T-cell (primary cell): ENCODE measurements at places on chromosomes 3 and 15.
A peak's percentile ranks its signal among the peaks of the same experiment; 100 is the strongest.

GRCh38 chr3:102866845-102867244 is 432.0 kb downstream of the ZPLD1 start:
- DNase-seq: no peak

DNA sequence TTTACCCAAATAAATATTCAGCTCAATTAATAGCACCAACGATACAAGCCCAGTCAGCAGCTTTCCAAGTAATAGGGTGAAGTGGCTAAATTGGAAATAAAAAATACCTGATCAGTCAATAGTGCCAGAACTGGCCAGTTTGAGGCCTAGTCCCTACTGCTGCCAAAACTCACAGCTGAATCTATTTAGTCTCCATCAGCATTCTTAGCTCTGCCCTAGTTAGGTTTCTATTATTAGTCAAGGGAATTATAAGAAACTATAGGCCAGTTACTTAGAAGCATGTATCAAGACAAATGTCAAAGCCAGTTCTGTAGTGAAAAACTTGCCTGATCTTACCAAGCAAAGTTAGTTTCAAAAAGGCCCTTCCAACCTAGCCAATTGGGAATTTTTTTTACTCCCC is 146.2 kb upstream of the ZBTB20 start:
- DNase-seq: no peak

DNA sequence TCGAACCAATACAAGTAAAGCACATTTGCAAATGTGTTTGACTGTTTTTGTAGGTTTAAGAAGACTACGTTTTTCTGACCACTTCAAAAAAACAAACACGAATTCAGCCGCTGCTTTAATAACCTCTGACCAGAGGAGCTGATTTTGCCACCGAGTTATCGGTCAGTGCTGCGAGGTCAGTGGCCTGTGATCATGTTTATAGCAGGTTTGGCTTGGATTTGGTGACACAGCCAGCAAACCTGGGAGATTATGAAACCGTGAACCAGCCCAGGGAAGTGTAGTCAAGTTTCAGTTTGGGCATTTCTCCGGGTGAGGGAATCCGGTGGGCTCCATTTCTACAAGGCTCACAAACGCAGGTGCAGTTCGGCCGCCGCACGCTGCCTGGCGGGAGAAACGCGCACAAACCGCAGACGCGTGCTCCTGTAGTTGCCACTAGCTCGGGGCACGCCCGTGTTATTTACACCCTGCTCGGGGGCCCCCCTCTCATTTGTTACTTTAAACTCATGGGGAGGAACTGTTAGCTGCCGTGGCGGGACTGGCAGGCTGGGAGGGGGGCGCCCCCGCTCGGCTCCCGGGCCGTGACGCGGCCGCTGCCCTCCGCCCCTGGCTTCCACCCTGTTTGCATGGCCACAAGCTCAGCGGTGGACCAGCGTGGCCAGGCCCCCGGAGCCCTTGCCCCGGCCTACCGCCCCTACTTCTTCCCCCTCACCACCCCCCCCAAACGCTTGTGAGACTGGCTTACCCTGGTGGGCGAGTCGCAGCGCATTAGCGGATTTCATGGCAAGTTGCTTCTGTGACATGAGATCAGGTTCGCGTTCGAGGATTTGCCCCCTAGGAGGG is 13.6 kb upstream of the ONECUT1 start:
- DNase-seq: no peak

DNA sequence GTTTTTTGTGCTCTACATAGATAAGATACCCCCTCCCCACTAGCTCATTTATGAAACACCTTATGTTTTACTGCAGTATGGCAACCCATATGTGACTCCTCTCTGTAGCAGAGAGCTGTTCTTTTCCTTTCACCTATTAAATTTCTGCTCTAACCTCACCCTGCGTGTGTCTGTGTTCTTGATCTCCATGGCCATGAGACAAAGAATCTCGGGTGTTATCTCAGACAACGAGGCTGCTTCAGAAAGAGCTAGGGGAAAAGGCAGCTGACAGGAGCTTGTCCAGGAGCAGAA is 18.0 kb downstream of the CCR8 start:
- DNase-seq: no peak

GRCh38 chr3:185502987-185503386 is 4.2 kb upstream of the TMEM41A start:
- DNase-seq: no peak

DNA sequence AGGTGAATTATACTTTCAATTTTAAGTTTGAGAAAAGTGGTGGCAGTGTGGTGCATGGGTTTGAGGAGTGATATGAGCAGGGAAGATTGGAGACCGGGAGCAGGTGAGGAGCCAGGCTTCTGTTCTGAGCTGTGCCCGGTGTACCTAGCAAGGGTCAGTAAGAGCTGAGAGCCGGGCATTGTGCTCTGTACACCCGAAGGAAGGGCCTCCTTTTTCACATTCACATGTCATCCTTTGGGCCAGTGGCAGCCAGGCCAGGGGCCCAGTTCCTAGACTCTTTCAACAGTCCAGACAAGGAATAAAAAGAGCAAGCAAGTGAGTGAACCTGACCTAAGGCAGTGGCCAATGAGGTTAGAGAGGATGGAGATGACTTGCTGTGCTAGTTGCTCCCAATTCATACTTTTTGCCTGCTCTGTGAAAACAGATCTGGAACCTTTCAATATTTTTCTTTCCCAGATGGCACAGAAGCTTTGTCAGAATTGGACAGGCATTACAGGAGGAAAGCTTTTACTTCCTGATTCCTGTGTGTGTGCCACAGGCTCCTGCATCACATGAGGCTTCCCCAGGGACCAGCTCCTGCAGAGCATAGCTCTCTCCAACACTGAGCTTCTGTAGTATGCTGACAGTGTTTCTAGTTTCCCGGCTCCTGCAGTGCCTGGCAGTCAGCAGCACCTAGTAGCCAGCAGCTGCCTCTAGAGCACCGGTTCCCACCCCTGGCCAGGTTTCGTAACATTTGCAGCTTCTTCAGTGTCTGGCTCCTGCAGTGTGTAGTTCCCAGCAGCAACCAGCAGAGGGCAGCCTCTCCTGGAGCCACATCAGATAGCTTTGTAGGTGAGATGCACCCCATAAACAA is 5.3 kb upstream of the TRA2B start:
- DNase-seq: peak; percentile 80

DNA sequence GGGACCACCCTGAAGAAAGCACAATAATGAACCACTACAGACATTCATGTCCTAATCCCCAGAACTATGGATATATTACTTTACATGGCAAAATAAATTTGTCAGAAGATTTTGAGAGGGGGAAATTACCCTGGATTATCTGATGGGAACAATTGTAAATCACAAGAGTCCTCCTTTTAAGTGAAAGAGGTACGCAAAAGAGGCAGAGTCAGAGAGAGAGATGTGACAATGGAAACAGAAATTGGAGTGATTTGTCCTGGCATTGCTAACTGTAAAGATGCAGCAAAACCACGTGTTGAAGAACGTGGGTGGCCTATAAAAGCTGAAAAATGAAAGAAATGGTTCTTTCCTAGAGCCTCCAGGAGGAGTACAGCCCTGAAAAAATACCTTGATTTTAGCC is 1121.4 kb upstream of the ALCAM start:
- DNase-seq: no peak

DNA sequence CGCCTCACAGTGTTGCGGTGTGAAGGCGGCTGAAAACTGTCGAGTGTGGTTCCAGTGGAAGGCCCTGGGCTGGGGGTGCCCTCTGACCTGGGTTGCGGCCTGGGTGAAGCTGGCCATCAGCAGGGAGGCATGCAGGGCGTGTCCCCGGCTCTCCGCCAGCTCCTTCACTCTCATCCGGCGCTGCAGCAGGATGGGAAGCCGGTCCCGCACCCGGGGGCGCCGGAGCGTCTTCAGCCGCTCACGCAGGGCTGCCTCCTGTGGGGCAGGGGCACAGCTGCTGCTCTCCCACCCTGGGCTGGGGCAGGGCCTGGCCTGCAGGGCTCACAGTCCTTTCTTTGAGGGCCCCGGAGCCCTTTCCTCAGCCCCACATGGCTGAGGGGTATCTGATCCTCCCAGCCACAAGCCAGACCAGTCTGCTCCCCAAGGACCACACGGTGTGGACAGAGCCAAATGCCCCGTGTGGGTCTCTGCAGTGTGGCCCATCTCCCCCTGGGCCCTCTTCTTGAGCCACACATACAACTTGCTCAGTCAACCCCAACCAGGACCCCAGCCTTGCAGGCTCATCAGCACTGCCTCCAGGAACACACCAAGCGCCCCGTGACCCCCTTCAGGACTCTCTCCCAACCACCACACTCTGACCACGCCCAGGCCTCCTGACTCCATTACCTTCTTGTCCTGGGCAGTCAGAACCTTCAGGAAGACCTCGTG is 26.8 kb downstream of the SPTBN5 start:
- DNase-seq: no peak

- no peak for DNase-seq
Measured at GRCh38 chr3:155064920-155065319, 15.2 kb upstream of the MME start.

DNA sequence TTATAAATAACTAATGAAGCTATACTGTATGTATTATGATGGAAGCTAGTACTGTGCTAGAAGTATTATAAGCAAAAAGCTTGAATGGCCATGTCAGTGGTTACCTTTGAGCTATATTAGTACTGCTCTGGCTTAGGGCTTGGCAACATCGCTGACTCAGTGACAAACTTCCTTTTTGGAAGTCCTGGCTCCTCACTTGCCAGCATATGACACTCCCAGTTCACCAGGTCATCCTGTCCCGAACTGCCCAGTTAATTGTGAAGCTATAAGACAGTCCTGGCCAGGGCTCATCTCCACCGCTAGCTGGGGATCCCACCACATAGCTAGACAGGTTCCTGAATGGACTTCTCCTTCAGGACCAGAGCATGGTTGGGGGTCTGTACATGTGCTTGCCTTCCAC is 31.9 kb downstream of the RAB8B start:
- DNase-seq: no peak

DNA sequence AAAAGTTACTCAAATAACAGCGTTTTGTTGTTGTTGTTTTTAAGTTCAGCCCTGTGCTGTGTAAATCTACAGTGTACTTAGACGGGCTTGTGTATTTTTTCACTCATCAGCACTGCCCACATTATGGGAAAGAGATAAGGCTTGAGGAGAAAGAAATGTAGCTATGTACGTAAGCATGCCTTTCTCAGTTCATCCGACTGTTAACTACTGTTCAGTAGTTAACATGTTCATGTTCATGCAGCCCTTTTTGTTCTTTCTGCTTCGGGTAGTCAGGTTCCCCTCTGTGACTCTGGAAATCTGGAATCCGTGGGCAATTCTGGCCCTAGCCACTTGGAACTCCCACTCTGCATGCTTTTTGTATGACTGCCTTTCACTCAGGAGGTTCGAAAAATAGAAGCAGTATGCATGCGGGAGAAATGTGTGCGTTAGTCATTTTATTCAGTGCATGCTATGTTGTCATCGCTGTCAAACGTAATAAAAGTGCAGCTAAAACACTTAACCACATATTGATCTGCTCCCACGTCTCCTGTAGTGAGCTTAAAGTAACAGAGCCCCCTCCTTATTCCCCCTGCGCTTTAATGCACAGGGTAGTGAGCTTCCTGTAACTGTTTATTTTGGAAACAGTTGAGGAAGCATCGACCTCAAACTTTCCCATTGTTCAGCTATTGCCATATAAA is 283.1 kb upstream of the NR2F2 start:
- no peak for DNase-seq

- DNase-seq: no peak
Measured at GRCh38 chr3:59212128-59212779, 162.4 kb upstream of the CFAP20DC start.

DNA sequence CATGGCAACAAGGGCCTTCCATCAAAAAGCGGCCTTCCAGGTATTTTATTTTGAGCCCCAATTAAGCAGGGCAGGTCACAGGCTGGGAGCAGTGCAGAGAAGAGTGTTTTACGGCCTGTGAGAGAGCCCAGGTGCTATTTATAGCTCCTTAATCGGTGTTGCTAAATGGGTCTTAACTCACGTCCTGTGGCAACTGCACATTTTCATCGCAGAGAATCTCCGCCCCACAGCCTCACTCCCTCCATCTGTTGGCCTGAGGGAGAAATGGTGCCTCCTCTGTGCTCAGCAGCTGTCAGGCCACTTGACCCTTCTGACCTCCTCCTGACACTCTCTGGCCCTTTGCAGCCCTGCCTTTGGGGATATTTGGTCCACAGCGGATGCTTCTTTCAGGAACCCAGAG is 58.6 kb downstream of the SPSB4 start:
- no peak for DNase-seq

GRCh38 chr3:142459929-142460328 is 12.1 kb upstream of the XRN1 start:
- DNase-seq: no peak

GRCh38 chr3:53890726-53891475 is 758 bp downstream of the SELENOK start:
- peak; percentile 55 for DNase-seq

GRCh38 chr3:108407886-108408285 is 102.5 kb downstream of the MYH15 start:
- no peak for DNase-seq

- no peak for DNase-seq
Measured at GRCh38 chr3:197790033-197790432, 1.0 kb upstream of the LRCH3 start.

DNA sequence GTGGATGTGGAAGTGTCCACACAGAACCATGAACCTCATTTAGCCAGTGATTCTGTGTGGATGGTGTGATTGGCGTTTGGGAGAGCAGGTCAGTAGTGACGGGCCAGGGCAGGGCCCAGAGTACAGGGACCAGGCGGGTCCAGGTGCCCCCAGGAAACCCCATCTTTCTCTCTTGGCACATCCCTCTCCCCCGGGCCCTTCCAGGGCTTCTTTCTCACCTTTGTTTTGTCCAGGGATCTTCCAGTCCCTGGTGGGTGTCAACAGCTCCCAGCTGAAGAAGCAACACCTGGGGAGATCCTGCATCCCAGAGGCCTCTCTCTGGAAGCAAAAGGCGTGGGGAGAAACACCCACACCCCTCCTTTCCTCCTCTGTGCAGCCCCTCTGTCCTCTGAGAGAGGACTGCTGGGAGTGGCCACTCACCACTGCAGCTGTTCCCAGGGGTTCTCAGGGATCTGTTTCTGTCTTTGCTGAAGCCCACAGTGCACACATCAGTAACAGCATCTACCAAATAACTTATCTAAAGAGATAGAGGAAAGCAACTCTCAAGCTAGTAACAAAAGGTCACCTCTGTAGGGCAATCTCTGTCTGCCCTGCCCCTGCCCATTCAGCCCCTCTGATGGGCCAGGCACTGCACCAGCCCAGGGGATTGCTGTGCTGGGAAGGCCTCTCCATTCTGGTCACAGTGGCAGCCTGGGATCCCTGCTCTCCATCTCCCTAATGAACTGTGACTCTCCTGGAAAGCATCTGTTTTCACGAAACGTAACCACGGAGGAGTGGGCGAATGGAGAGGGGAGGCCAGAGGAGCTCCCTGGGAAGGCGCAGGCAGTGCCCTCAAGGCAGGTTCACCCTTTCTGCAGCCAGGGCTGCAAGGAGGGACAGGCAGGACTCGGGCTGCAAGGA is 98.3 kb upstream of the ALDH1A3 start:
- DNase-seq: no peak

GRCh38 chr15:36156879-36157427 is 422.5 kb upstream of the CDIN1 start:
- no peak for DNase-seq

DNA sequence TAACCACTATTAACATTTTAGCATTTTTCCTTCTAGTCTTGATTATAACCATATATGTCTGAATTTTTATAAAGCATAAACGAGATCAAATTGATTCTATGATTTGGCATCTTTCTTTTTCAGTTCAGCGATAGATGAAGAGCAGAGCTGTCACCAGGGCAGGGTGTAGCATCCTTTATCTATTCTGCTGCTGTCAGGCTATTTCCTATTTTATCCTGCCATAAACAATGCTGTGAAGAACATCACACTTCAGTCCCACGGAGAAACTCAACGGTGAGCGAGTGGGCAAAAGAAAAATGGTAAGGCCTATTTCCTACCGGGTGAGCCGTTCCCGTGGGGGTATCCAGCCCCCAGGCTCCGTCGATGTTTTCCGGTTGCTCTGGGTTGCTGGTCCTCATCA is 15.5 kb downstream of the TMEM40 start:
- DNase-seq: no peak

GRCh38 chr3:163218336-163218735 is 1721.7 kb downstream of the OTOL1 start:
- no peak for DNase-seq
